ENCODE measurements at places on chromosomes 3 and 15.
A peak's percentile ranks its signal among the peaks of the same experiment; 100 is the strongest.

- no peak for DNase-seq
Measured at GRCh38 chr3:51773529-51774056, 5.4 kb downstream of the IQCF6 start.

- no peak for DNase-seq
Measured at GRCh38 chr15:78065973-78066946, 11.3 kb downstream of the TBC1D2B start.

DNA sequence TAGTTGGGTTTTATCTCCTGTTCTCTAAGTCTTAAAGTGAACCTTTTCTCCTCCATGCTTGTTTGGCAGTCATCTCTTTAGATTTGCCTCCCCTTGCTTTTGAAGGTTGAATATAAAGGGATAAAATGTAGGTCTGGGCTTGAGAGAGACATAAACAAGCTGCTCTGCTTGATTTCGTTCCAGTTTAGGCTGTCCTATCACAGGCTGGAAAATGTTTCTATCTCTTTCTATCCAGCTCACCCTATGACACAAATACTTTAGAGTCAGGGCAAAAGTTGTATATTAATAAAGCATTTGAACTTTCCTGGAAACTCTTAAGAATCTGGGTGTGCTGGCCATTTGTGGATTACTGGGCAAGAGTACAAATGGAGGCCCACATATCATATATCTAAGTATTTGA is 29.5 kb upstream of the ZBBX start:
- no peak for DNase-seq

- no peak for DNase-seq
Measured at GRCh38 chr3:71512000-71512399, 71.5 kb downstream of the FOXP1 start.

DNA sequence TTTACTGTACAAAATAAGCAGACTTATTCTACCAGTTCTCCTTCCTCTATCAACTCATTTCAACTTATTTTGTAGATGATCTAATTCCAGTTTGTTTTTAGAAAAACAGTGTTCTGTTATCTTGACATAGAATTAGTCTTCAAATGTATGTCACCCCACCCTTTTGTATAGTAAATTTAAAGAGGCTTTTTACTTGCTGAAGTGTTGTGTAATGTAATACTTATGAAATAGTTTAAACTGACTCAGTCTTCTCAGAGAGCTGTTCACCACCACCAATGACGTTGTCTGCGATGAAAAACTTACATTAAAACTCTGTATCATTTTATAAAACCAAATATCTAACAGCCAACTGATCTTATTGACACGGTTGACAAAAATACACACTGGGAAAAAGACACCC is 82.9 kb downstream of the RAP2B start:
- no peak for DNase-seq

GRCh38 chr3:112350018-112350810 is 17.3 kb downstream of the CD200 start:
- DNase-seq = peak; percentile 44

- no peak for DNase-seq
Measured at GRCh38 chr15:45611305-45611704, 23.5 kb upstream of the SQOR start.

GRCh38 chr3:42745776-42746454 is 27.1 kb downstream of the CCDC13 start:
- no peak for DNase-seq

GRCh38 chr3:19347671-19348070 is 199.4 kb downstream of the KCNH8 start:
- no peak for DNase-seq

- no peak for DNase-seq
Measured at GRCh38 chr3:194749631-194750490, 64.2 kb downstream of the FAM43A start.

- DNase-seq = peak; percentile 97
Measured at GRCh38 chr3:184362668-184363546, 1.4 kb downstream of the POLR2H start.

DNA sequence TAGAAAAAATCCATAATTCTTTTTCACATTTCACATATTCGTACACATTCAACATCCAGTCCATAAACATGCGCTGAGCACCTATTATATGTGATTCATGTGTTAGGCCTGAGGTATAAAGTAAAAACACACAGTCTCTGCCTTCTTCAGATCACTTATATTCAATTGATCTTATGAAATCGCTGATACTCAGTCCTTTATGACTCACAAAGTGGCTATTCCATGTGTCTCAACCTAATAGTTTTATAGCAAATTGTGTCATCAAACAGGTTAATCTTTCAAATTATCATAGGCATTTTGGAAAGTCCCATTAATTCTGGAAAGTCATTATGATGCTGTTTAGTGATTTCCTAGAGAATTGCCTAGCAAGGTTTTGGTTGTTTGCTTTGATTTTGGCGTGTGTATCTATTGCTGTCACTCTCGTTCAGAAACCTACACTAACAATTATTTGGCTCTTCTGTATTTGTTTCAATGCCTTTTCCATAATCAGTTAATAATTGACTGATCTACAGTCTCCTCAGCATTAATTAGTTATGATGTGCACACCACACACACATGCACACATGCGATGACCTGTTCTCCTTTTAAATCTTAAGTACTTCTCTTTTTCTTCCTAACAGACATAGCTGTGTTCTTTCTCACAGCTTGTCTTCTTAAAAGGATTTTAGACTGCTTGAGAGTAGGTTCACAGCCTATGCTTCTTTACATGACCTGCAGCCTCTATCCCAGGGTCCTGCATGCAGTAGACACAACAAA is 353.1 kb downstream of the MECOM start:
- DNase-seq = no peak

DNA sequence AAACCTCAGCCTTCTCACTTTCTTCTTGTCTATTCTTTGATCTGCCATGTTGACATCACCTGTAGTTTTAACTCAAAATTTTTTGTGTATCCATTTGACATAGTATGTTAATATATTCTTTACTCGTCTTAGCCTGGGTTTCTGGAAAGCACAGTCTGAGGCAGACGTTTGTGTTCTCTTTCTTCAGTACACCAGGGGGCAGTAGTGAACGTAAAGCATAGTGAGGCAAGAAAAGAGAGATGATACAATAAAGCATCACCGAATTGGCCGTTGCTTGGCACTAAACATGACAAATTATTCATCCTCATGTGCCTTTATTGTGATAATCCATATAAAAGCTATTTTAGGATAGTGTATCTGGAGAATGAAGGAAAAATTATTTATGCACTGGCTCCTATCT is 141.0 kb upstream of the MYRIP start:
- DNase-seq = no peak

DNA sequence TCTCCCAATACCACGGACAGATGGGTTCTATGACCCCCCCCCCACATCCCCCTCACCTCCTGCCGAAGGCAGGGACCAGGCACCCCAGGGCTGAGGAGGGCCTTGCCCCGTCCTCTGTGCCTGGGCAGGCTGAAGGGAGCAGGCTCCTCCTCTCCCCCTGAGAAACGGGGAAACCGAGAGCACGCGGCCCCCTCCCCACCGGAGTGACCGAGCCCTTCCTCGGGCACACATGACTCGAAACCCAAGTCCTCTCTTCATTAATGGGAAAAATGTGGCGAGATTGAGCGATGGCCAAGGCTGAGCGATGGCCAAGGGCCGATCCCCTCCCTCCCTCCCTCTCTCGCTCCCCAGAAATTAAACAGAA is 7.0 kb downstream of the EPHB3 start:
- no peak for DNase-seq

GRCh38 chr3:112187300-112187699 is 54.3 kb upstream of the GCSAM start:
- DNase-seq = no peak

DNA sequence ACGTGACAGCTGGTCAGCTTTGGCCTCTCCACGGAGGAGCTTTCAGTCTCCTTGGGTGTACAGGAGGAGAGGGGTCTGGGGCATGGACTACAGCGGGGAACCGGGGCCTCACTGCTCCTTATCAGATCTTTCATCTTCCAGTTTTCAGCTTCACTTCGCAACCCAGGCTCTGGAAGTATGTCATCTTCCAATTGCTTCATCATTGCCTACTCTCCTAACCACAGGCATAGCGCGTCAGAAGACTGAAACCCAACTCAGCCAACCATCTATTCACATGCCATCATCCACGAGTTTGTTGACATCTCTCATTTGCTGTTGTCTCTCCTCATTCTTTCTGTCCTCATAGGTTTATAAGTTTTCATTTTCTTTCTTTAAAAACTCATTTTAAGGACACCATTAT is 119.5 kb downstream of the MYLK start:
- DNase-seq = no peak

DNA sequence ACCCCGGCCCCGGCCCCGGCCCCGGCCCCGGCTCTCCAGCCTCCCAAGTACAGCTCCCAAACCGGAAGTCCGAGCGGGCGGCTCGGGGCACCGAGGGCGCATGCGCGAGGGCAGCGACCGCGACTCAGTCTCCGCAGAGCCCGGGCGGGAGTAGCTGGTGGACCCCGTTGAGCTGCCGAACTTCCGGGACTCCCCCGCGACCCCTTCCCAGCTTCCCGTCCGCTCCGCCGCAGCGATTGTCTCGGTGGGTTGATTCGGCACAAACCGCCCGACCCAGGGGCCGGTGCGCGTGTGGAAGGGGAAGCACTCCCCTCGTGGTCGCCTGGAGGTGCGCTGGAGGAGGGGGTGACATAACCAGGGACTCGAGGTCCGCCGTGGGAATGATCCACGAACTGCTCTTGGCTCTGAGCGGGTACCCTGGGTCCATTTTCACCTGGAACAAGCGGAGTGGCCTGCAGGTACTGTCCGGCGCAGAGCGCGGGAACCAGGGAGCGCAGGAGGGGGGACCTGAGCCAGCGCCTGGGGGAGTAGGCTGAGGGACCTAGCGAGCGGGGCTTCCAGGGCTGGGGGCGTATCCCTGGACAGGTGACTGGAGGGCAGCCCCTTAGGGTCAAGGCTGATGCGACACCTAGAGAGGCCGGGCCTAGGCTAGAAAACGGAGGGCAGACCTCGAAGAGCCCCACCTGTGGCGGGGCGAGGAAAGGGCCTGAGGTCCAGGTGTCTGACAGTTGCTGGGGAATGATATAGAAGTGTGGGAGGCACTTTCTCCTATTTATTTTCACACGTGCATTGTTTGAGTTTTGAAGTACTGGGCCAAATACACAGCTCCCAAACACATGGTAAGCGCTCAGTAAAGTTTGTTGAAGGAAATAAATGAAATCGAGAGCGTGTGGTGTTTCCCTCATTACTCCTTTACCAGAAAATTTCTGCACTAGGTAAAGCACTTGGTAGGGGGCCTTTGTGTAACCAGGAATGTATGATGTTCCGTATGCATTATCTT is at the start of the genes TUBGCP4 and ZSCAN29:
TSS of gene TUBGCP4 (plus strand) at position 127 of the 1,000 bp plus-strand sequence. CDS start at position 381, 254 bp downstream.
TSS of gene ZSCAN29 (minus strand) at position 69 of the 1,000 bp plus-strand sequence. CDS start 1,130 bp downstream, outside the sequence.
- DNase-seq = peak; percentile 81

- DNase-seq = peak; percentile 37
Measured at GRCh38 chr3:171772427-171773056, 37.7 kb downstream of the PLD1 start.

GRCh38 chr15:58332676-58333400 is 99.0 kb upstream of the LIPC start:
- no peak for DNase-seq

DNA sequence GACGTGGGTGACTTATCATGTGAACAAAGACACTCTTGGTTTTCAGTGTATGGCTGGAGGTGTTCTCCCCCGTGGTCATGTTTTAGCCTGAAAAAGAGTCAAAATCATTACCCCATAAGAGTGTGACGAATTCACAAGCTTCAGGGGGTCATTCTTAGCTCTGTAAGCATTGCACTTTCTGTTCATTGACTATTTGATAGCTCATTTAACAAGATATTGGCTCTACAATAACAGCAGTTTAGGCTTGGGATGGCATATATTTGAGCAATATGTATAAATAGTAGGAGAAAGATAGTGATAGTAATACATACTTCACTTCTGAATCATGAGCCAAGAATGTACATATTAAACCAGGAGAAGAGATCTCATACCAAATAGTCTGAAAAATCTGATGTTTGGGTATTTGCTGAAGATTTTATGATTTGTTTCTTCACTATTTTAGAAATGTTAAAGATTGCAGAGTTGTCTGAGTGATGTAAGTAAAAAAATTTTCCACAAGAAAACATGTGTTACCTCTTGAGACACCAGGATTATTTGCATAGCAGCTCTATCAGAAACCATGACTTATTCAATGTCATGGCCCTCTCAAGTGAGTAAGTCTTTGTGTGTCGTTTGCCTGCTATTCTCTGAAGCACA is 996.0 kb downstream of the OTOL1 start:
- DNase-seq = no peak

DNA sequence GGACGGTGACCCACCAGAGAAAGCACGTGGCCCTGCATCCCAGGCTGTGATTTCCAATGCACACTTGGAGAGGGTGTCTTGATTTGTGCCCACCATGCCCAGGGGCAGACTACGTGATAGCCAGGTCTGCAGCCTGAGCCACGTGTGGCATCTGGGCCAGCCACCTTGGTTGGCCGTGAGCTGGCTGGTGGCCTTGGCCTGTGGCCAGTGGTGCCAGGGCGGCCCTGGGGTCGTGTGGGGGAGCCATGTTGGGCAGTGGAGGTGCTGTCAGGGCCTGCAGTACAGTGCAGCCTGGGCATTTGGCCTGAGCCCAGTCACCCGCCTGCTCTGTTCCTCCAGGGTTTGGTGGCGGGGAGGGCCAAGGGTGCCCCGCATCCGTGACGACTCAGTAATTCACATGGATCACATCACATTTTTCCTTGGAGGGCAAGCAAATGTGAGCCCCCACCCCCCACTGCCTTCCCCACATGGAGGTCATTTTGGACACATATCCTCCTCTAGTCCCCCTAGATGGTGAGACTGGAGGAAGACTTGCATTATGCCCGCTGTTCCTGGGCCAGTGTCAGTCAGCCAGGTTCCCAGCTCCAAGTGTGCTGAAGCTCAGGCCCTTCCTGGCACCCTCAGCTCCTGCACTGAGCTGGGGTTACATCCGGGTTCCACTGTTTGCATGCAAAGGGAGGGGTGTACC is 201.4 kb downstream of the UBE3A start:
- no peak for DNase-seq

GRCh38 chr15:38746211-38746610 is 181.6 kb upstream of the RASGRP1 start:
- DNase-seq = no peak

- no peak for DNase-seq
Measured at GRCh38 chr15:25730918-25731317, 132.2 kb downstream of the ATP10A start.

DNA sequence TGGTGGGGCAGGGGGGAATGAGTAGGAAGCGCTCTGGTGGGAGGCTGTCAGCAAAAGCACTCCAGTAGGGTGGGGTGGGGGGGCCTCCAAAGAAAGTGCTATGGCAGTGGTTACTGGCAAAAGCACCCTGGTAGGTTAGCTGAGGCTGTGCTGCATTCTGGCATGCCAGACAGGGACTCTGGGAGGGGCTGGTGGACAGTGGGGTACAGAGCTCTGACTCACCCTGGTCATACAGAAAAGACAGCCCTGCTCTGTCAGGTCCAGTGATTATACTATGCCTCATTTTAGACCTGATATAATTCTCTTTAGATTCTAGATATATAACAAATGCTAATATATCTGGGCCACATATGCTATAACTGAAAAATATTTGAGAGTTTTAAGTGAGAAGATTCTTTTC is 82.8 kb upstream of the CPNE4 start:
- no peak for DNase-seq

GRCh38 chr3:16174026-16174355 is 489 bp upstream of the GALNT15 start:
- no peak for DNase-seq

GRCh38 chr3:150710097-150710496 is 6.4 kb upstream of the ERICH6 start:
- no peak for DNase-seq
